ENCODE measurements at places on chromosomes 12 and 14. TPM values are rescaled to one million over a fixed set of nuclear protein-coding genes. Genes with fewer than 3 reads are reported as not detected.

The SH2B3 gene
- 7.9 TPM for total RNA-seq

The FAR2 gene
- total RNA-seq: 0.85 TPM

The DPPA3 gene
- not detected for total RNA-seq

The GPHN gene
- 27.7 TPM for total RNA-seq

The TRPV4 gene
- 0.72 TPM for total RNA-seq

The RASSF9 gene
- 2.9 TPM for total RNA-seq

The KRT1 gene
- not detected for total RNA-seq

The SLC7A7 gene
- total RNA-seq: 0.43 TPM

The CYP46A1 gene
- not detected for total RNA-seq

The CACNA1C gene
- total RNA-seq: not detected

The TAS2R31 gene
- total RNA-seq: not detected

The HHIPL1 gene
- 0.21 TPM for total RNA-seq

The TPH2 gene
- not detected for total RNA-seq

The CLEC4C gene
- not detected for total RNA-seq

The NID2 gene
- total RNA-seq: 3.1 TPM

The KRT5 gene
- total RNA-seq: 7,035 TPM

The SIX1 gene
- 4.1 TPM for total RNA-seq
